ENCODE measurements at places on chromosomes 2 and 18. TPM values are rescaled to one million over a fixed set of nuclear protein-coding genes. Genes with fewer than 3 reads are reported as not detected.

CSRNP3 gene
- total RNA-seq = not detected

HOXD1 gene
- total RNA-seq = not detected

NT5DC4 gene
- not detected for total RNA-seq

GRCh38 chr18:1806884-1807615, 764.3 kb downstream of the METTL4 start:
- DNase-seq = no peak
- no peak overlapping the region for H3K4me3 ChIP-seq
- H3K4me1 ChIP-seq = no peaks in the 10 kb centered on the region
- H3K27me3 ChIP-seq = no peaks in the 10 kb centered on the region
- no peaks in the 10 kb centered on the region for H3K36me3 ChIP-seq

DNA sequence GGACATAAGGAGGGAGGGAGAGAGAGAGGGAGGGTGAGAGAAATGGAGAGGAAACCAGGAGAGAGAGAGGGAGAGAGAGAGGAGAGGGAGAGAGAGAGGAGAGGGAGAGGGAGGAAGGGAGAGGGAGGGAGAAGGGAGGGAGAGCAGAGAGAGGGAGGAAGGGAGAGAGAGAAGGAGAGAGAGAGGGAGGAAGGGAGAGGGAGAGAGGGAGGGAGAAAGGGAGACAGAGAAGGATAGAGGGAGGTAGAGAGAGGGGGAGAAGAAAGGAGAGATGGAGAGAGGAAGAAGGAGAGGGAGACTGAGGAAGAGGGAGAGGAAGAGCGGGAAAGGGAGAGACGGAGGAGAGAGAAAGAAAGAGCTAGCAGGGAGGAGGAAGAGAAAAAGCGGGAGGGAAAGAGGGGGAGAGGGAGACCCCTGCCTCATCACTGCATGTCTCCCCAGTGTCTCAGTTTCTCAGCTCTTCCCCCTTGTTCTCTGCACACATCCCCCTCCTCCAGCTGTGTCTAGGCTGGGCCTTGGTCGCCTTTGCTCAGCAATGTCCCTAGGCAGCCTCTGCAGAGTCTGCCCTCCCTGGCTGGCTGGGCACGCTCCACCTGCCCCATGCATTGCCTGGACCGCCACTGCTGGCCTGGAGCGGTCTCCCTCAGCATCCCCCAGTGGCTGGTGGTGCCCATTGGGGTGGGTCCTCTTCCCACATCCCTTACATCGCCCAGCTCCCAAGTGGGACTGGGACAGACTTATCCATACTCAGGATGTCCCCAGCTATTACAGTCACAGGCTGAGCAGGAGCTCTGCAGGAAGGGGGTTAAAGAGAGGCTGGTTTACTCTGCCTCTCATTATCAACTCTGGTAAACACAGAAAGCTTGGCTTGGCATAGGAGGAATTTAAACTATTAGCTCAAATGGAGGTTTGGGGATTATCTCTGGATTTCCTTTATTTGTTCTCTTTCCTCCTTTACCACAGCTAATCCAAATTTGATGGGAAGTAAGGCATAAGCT, 85.7 kb upstream of the APCDD1 start:
- H3K27me3 ChIP-seq = no peaks in the 10 kb centered on the region
- no peaks in the 10 kb centered on the region for H3K4me1 ChIP-seq
- H3K4me3 ChIP-seq = no peak overlapping the region
- no peaks in the 10 kb centered on the region for H3K36me3 ChIP-seq
- DNase-seq = no peak
- no peak overlapping the region for H3K27ac ChIP-seq

DNA sequence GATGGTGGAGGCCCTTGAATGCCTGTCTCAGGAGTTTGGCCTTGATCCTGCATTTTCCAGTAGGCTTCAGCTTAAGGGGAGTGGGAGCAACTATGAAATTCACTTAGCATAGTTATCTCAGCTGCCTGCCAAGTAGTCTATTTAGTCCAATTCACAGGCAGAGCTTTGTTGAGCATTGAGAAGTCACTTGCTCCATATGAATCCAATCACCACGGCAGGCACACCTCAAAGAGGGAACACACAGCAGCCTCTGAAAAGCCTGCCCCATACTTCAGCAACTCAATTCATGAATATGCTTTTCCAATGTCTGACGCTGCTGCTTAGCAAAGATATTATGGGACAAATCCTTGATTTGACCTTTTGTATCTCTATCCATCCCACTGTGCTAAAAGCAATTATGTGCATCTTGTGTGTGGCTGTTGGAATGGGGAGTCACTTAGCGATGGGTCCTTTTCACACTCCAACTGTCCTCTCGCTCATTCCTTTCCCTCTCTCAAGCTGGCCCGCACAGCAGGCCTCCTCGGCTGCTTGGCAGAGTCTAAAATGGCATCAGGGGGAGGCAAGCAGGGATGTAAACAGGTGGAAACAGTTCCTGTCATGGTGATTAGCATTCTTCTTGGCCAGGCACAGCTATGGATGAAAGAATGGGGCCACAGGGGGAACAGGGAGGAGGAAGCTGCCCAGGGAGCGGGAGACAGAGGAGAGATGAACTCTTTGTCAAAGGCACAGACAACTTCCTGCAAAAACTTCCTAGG, 56.0 kb upstream of the LRPPRC start:
- H3K4me3 ChIP-seq = no peak overlapping the region
- no peak for DNase-seq
- no peaks in the 10 kb centered on the region for H3K27me3 ChIP-seq
- no peaks in the 10 kb centered on the region for H3K36me3 ChIP-seq
- no peaks in the 10 kb centered on the region for H3K4me1 ChIP-seq
- H3K27ac ChIP-seq = no peak overlapping the region

DNA sequence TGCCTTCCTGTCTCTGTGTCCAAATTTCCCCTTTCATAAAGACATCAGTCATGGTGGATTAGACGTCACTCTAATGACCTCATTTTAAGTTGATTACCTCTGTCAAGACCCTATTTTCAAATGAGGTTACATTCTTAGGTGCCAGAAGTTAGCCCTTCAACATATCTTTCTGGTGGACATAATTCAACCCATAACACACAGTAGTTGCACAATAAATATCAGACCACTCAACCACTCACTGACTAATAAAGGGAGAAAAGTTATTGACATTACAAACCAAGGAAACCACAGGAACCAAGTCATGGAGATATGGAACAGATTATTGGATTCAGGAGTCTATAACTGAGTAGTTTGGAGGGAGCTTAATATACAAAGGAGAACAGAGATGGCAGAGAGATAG, 377.4 kb upstream of the ACVR2A start:
- DNase-seq = no peak
- H3K27ac ChIP-seq = no peak overlapping the region
- H3K36me3 ChIP-seq = no peaks in the 10 kb centered on the region

GRCh38 chr2:154589514-154589913, 109.0 kb upstream of the KCNJ3 start:
- DNase-seq = no peak
- H3K27ac ChIP-seq = no peak overlapping the region
- H3K27me3 ChIP-seq = no peaks in the 10 kb centered on the region
- no peaks in the 10 kb centered on the region for H3K4me1 ChIP-seq
- H3K36me3 ChIP-seq = no peaks in the 10 kb centered on the region

DNA sequence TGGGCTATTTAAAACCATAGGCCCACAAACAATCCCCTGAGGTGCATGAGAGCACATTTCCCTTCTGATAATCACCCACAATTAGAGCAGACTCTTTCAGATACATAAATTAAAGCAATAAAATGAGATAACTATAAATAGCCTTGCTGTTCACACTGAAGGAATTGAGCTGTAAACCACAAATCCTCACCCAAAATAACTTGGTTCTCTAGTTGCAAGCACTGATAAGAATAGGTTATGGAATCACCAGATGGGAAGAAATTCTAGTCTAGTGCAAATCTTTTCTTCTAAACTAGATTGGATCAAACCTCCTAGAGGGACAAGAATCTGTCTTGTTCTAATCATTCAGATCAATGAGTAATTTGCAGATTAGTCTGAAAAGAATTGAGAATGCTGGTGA, 64.6 kb downstream of the NAB1 start:
- no peaks in the 10 kb centered on the region for H3K36me3 ChIP-seq
- H3K4me1 ChIP-seq = peaks cover 24% of the 10 kb centered on the region
- 0 out of 2 replicates have a peak, but pooled peaks cover 2% of the 10 kb centered on the region for H3K27me3 ChIP-seq
- H3K4me3 ChIP-seq = no peak overlapping the region
- DNase-seq = no peak
